ENCODE measurements at places on chromosomes 2 and 18.

GRCh38 chr2:138116456-138116855 is 152.2 kb downstream of the HNMT start:
- no peak for DNase-seq

DNA sequence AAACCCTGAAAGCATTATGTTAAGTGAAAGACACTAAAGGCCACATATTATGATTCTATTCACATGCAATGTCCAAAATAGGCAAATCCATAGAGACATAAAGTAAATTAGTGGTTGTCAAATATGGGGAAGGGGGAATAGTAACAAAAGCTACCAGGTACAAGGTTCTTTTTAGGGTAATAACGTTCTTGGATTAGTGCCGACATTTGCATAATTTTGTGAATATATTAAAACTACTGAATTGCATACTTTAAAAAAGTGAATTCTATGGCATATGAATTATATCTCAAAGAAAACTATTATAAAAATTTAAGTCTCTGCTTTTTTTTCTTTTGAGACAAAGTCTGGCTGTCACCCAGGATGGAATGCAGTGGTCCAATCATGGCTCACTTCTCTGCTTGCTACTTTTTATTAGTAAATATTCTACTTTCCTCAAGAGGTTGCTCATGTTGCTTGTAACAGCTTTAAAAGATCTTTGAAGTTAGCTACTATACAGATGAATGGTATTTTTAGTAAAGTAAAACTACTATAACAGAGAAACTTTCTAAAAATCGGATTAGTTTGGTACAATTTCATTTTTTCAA is 2.5 kb downstream of the SESTD1 start:
- DNase-seq: no peak

- no peak for DNase-seq
Measured at GRCh38 chr2:10495988-10496313, 47.8 kb upstream of the ODC1 start.

DNA sequence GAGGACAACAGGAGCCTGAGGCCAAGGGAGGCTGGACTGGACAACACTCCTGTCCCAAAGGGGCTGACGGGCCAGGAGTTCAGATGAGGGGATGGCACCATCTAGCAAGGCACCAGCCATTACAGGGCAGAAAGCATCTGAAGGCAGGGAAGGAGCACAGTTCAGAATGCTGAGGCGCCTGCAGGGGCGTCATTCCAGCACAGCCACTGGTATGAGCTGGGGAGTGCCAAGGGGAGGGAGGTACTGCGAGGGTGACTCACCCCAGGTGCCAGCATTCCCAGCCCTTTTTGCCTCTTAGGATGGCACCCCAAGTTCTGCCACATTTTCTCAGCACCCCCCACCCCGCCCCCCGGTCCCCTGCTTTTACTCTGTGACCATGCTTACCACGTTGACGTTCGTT is 129.8 kb upstream of the EPAS1 start:
- DNase-seq: no peak

GRCh38 chr2:201618744-201619662 is 24.3 kb downstream of the TMEM237 start:
- DNase-seq: no peak

DNA sequence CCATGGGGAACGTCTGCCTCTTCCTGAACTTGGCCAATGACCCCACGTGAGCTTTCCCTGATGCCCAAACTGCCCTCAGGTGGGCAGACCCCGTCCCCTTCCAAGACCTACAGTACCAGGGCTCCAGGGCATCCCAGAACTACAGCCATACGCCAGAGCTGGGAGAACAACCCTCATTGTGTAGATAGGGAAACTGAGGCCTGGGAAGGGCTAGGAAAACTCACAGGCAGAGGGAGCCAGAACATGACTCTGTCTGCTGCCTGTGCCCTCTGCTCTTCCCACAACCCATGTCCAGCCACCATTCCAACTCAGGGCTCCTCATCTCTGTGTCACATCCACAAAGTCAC is 16.8 kb upstream of the ANKRD53 start:
- DNase-seq: no peak

DNA sequence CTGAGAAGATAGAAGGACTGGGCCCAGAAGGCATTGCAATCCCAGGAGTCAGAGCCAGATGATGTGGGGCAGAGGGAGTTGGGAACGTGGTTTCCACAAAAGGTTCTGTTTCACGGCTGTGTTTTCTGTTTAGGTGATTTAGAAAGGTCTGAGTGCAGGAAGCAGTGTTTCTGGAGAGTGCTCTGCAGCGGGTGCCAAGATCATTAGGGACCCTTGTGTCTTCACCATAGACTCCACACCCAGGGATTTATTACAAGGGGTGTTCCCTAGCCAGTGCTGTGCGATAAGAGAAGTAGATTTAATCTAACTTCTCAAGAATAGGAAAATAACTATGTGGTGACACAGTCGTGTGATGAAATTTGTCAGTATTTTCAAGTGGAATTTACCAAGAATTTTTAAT is 221.1 kb upstream of the TPO start:
- DNase-seq: no peak

- no peak for DNase-seq
Measured at GRCh38 chr18:75757951-75758350, 330.4 kb upstream of the SMIM21 start.

DNA sequence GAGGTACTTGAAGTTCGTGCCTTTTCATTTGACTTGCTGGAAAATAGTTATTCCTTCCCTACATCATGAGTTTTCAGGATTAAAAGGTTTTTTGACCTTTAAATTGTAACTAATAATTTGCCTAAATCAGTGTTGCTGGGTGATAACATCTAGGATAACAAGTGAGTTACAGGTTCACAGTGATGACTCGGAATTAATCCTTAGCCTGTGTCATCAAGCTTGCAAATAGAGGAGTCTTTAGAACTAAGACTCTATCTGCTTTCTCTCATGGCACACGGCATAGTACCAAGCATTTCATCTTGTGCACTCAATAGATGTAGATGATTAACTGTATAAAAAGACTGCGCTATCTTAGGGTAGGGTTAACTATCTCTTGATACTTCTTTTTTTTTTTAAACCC is 79.5 kb downstream of the CAMKMT start:
- DNase-seq: no peak

- DNase-seq: no peak
Measured at GRCh38 chr2:1642066-1642861, 102.1 kb downstream of the PXDN start.

GRCh38 chr2:235054475-235054874 is 102.7 kb downstream of the SH3BP4 start:
- no peak for DNase-seq

DNA sequence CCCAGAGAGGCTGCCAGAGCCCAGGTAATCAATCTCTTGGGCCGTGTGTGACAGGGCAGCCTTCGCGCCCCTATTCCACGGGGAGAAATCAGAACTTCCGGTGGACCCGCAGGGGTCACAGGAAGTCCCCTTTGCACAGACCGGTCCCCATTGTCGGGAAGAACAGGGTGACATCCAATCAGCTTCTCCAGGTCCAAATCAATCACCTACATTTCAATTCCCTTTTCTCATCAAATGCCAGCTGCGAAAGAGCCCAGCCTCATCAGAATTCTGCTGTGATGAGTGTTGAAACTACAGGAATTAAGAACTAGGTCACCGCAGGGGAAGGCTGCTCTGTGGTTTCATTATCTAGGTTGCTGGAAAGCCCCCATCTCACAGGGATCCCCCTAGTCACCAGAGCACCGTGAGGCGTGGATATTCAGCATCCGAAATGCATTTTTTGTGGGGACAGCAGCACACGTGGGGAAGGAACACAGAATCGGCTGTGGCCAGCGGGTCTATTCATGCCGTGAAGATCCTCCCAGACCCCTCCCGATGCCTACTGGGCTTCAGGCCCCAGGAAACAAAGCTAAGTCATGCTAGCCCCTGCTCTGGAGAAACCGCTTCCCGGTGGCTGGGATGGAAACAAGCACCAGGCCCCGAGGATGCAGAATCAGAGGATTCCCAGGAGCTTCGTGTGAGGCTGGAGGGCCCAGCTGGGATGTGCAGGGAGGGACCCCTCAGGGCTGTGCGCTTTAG is 193.7 kb upstream of the ID2 start:
- DNase-seq: peak; percentile 79

GRCh38 chr2:240597054-240597418 is 10.5 kb downstream of the CAPN10 start:
- no peak for DNase-seq

GRCh38 chr2:79327460-79327859 is 167.9 kb upstream of the REG3A start:
- DNase-seq: no peak

GRCh38 chr18:27717816-27718215 is 459.1 kb downstream of the CDH2 start:
- DNase-seq: no peak

- DNase-seq: no peak
Measured at GRCh38 chr2:160870729-160871465, 289.3 kb upstream of the TANK start.

DNA sequence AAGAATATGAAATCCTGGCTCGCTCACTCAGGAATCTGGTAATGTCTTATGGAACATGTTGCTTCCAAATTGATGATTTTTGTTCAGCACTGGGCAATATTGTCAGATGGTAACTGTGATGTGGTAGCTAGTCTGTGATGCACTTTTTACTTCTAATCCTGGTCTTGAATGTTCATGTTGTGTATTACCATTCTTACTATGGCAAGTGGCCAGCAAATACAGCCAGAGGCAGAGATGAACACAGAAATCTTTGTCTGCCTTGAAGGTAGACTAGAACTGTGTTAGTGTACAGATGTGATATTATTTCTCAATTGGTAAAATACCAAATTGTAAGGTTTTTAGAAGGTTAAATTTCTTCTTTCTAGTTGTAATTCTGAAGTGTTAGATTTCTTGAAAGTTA is 83.3 kb downstream of the UBE2E3 start:
- DNase-seq: no peak

DNA sequence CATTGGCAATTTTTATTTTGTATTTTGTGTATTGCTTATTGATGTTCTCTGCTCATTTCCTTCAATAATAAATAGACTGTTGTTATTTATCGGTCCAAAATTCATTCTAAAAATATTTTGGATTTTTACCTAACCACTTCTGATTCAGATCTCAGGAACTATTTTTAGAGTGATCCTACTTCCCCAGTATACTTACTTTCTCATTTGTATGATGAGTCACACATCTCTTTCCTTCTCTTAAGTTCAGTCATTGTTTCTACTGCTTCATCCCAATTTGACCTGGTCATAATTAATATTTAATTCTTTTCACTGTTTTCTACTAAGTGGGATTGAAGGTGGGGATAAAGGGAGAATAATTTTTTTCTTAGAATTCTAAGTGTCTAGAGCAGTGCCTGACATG is 75.1 kb downstream of the AGPS start:
- no peak for DNase-seq

GRCh38 chr18:1595195-1595594 is 690.5 kb downstream of the ADCYAP1 start:
- DNase-seq: no peak

- no peak for DNase-seq
Measured at GRCh38 chr18:4888251-4889040, 308.6 kb downstream of the AKAIN1 start.

DNA sequence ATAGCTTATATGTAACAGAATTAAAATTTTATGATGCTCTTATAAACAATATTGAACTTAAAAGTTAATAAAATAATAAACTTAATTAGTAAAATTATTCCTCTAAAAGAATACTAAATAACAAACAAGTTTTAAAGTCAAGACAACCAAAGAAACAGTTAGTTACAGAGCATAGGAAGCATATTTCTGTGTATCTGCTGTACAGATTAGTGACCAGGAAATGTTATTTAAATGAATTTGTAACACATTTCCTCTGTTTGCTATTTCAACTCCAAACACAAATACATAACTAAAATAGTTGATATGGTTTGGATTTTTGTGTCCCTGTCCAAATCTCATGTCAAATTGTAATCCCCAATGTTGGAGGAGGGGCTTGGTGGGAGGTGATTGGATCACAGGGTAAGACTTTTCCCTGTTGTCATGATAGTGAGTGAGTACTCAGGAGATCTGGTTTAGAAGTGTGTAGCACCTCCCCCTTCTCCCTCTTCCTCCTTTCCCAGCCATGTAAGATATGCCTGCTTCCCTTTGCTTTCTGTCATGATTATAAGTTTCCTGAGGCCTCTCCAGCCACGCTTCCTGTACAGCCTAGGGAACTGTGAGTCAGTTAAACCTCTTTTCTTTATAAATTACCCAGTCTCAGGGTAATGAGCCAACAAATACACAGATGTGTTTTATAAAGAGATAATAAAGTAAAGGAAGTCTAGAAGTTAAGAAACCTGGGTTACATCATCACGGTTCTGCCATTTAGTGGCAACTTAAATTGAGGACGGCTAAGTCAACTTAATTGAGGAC is 51.8 kb downstream of the ROCK2 start:
- DNase-seq: no peak

DNA sequence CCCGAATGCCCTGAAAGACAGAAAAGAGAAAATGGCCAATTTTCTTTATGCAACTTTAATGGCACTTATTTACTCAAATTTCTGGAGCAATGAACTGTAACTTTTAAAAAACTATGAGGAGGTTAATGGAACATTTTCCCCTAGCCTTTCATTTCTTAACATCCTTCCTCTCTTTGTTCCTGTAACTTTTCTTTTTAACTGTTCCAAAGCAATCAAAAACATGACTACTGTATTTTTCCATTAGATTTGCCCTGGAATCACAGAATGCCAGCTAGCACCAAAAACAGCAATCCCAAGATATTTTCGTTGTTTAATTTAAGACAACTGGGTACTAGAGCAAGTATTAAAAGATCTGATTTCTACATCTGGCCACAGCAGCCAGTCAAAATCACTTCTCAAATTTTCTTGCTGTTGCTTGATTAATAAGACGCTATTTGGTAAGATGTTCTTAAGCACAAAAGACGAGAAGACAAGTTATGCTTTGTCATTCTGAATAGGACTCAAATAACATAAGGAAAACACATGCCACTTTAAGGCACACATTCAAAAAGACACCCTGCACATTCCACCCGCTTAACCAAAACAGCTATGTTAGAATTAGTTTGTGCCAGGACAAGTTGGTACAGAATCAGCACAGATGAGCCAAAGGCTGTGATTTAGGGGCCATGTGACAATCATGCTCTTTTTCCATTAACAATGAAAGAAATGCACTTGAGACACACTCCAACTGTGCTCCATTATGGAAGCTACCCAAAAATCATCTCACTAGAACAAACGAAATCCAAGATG is 3.6 kb downstream of the STARD7 start:
- DNase-seq: no peak

DNA sequence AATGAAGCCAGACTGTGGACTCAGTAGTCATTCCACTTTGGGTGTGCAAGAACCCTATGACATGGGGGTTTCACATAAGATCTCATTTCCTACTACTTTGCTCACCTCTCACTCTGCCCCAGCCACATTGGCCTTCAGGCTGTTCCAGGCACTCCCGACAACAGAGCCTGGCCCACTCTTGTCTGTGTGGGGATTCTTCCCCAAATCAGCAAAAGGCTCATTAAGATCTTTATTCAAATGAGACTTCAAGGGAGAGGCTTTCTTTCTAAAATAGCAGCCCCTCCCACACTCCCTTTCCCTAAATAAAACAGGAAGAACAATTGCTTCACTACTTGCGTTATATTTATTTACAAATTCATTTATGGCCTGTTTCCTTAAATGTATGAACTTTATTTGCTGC is 3.5 kb upstream of the CDC42EP3 start:
- DNase-seq: no peak

GRCh38 chr18:79955302-79956075 is 4.0 kb upstream of the SLC66A2 start:
- DNase-seq: no peak

GRCh38 chr2:170502361-170503130 is 212.6 kb upstream of the SP5 start:
- DNase-seq: no peak

All from activated naive CD4-positive, alpha-beta T cell treated with Interleukin-2 at 50 U/mL for 16 hours (primary cell).